ENCODE measurements at places on chromosomes 2 and 18.

DNA sequence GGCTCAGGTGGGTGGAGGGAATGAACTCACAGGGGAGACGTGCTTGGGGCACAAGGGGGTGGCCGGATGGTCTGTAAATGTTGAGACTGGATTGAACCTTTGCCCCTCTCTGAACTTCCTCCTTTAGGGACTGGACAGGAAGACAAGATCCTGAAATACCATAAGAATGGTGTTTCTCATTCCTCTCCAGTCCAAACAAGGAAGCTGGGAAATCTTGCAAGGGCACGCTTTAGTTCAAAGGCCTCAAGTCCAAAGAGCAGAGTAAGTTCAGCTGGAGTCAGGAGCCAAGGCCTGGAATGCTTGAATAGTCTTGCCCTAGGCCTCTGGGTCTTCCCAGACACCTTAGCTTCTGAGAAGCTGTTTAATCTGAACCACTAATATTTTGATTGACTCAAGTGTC is 52.4 kb upstream of the SIX3 start:
- DNase-seq, result no peak

DNA sequence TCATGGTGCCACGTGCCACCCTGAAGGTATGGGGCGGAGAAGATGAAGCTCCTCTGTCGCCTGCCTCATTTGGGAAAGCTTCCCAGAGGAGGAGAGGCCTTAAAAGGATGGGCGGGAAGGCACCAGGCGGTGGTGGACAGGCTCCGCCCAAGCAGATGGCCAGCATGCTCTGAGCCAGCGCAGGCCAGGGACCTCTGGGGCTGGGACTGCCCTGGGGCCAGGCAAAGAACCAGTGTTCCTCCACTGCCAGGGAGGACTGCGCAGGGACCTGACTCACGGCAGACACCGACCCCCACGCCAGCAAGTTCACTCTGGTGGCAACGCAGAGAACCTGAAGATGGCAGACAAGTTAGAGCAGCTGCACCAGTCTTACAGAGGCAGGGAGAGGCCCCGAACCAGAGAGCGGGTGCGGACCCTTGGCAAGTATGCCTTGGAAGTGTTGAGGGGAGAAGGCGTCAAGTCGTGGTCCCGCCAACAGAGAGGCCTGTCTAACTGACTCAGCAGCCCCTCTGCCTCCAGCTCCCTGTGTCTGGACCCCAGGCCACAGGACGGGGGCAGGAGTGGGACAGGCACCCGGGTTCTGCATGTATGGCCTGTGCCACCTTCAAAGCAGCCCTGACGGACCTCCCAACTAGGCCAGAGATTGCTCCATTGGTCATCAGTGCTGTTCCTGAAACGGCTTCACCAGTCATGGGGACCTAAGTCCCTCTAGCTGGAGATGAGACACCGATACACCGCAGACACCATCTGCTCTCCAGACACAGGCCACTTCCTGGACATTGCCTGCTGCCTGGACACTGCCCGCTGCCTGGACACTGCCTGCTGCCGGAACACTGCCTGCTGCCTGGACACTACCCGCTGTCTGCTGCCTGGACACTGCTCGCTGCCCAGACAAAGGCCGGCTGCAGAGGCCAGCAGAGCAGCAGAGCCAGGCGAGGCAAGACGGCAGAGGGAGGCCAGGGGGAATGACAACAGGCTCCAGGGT is 124.7 kb downstream of the HDAC4 start:
- no peak for DNase-seq

- DNase-seq, result no peak
Observed at GRCh38 chr2:107398683-107399082, 428.0 kb upstream of the RGPD4 start.

- DNase-seq, result no peak
Observed at GRCh38 chr2:237863102-237863511, 3.7 kb downstream of the RAMP1 start.

DNA sequence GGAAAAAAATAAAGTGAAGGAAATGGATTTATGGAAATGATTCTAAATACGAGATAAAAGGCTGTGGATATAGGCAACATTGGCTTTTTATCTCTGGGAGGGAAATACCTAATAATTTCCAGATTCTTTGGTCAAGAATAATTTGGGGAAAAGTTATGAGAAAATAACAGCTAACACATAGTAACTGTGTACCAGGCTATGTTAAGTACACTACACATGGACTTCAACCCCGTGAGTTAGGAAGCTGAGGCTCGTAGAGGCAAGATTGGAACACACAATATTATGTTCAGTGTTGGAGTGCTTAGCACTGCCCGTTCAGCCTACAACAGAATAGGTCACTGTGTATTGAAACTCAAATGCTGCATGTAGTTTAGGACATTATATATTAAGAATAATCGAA is 34.3 kb upstream of the GPD2 start:
- DNase-seq, result no peak

- no peak for DNase-seq
Observed at GRCh38 chr18:25077944-25078723, 273.8 kb downstream of the ZNF521 start.

- no peak for DNase-seq
Observed at GRCh38 chr18:11887328-11888128, 20.6 kb downstream of the MPPE1 start.

DNA sequence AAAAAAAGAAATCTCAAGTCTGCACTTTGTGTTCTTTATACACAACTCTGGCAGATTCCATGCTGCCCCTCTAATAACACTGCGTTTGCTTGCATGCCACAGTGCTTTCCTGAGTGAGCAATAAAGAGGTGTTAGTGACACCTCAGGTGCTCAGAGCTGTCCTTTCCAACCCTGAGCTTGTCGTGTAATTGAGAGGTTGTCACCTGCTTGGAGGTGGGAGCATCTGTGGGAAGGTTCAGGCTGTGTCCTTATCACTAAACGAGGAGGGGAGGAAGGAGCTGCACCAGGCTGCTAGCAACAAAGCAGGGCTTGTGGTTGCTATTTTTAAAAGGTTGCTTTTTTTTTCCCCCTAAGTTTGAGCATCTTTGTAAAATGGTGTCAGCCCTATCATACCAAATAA is 31.9 kb downstream of the APCDD1 start:
- DNase-seq, result no peak

DNA sequence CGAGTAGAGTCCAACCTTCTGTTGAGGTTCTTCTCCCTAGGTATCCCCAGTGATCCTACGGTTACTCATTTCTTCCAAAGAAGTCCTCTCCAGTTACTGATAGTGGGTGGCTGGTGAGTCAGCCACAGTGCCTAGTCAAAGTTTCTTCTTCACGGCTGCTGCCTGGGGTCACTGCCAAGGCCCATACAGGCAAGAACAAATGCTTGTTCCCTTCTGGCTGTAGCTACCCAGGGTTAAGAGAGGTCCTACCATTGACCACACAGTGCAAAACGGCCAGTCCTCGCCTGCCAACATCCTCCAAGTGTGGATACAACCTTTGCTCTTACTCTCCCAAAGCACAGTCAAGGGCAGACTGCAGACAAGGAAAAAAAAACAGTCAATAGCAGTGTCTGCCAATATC is 2.9 kb upstream of the PTPN4 start:
- DNase-seq, result peak; percentile 59

GRCh38 chr18:13577091-13577697 is 149.2 kb downstream of the FAM210A start:
- no peak for DNase-seq

DNA sequence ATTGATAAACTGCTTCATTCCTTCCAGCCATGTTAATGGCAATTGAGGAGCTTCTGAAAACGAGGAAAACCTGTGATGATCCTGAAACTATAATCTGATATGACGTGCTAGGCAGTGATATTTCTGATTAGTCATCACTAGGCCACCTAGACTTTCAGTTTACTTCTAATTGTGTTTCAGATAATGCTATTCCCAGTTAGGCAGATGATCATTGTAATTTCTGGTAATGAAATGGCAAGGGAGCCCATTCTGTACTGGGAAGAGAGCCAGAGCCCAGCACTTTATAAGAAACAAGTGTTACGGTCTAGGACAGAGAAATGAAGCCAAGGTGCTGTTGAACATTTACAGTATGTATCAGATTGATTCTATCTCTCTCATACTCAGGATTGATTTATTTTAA is 106.2 kb downstream of the CPO start:
- DNase-seq, result no peak

GRCh38 chr18:8713691-8714090 is 8.3 kb downstream of the MTCL1 start:
- DNase-seq, result no peak

GRCh38 chr2:101267671-101268656 is 15.3 kb downstream of the CNOT11 start:
- no peak for DNase-seq

GRCh38 chr2:20447437-20448245 is 767 bp downstream of the RHOB start:
- DNase-seq, result peak; percentile 48

GRCh38 chr2:38709567-38710194 is 41.5 kb downstream of the SRSF7 start:
- DNase-seq, result no peak

DNA sequence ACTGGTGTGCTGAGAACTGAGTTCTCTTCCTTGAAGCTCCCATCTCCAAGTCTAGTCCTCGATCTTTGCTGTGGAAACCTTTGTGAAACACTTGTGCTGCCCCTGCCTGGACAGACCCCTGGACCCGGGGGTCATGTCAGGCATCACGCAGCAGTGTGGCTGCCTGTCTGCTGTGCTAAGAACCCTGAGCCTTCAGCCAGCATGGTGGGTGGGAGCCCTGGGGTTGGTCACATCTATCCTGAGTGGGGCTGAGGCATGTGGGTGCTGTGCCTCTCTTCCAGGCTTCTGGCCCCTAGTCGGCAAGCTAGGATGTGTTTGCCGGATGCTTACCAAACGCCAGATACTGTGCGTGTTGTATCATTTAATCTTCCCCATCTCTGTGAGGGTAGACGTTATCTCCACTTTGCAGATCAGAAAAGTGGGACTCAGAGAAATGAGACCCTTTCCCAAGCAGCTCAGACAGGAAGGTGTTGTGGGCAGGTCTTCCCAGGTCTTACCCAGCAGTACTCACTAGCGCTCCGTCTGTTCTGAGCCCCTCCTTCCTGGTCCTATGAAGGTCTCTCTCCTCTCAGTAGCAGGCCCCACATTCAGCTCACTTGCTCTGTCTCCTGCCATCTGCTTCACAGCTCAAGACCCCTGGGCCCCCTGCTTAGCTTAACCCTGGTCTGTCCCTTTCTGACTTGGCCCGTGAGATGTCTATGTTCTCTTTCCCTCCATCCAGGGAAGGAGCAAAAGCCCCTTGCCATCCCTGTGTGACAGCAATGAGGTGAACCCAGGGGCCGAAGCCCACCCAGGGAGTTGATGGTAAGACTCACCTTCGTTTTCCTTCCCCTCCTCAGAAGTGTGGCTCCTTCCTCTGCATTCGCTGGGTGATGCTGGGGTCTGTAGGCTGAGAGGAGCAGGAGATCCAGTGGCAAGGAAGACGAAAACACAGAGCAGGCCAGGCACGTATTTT is 242.8 kb downstream of the FAM210A start:
- DNase-seq, result no peak

- no peak for DNase-seq
Observed at GRCh38 chr2:143519521-143519920, 390.3 kb downstream of the ARHGAP15 start.

DNA sequence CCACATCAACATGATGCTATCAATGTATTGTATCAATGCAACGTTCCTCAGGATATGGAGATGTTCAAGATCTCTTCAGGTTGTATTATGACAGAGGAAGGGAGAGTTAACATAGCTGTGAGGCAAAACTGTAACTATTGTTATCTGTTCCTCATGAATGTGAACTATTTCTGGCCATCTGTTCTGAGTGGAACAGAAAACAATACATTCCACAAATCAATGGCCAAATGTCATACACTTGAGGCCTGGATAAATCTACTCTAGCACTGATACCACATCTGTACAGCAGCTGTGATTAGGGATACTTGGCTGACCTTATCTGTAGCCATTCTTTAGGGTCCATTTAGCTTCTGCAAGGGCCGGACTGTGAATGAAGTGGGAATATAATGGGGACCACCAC is 447.9 kb downstream of the IRS1 start:
- DNase-seq, result no peak

- peak; percentile 29 for DNase-seq
Observed at GRCh38 chr2:131105950-131106801, 1.0 kb downstream of the PLEKHB2 start.

DNA sequence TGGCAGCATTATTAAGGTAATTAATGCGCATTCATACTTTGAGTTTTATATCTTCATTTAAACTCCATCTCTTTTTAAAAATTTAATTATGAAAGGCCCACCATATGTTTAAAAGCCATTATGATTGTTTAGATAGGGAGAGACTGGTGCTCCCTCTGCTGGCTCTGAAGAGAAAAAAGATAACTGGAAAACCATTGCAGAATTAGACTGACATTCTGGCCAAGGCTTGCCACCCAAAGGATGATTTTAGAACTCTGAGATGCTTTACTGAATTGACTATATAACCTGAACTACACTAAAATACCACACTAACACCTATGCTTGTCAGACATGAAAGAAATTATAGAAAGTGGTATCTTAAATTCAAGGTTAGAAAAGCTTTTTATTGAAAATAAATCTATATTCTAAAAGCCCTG is 127.6 kb upstream of the SPOPL start:
- peak; percentile 41 for DNase-seq

DNA sequence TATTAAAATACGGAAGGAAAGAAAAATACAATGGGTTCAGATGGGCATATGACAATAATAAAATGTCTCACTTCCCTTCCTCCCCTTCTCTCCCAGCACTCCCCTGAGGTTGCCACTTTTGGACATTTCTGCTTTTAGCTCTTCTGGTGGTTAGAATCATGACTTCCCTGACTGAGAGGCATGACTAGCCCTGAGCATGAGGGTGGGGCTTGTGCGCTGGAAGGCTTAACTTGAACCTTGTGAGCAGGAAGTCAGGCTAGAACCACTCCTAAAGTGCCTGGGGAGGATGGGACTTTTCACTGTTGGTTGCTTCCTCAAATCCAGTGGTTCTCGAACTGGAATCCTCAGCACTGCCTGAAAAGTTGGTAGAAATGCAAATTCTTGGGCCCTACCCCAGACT is 19.7 kb upstream of the ARHGAP25 start:
- no peak for DNase-seq

DNA sequence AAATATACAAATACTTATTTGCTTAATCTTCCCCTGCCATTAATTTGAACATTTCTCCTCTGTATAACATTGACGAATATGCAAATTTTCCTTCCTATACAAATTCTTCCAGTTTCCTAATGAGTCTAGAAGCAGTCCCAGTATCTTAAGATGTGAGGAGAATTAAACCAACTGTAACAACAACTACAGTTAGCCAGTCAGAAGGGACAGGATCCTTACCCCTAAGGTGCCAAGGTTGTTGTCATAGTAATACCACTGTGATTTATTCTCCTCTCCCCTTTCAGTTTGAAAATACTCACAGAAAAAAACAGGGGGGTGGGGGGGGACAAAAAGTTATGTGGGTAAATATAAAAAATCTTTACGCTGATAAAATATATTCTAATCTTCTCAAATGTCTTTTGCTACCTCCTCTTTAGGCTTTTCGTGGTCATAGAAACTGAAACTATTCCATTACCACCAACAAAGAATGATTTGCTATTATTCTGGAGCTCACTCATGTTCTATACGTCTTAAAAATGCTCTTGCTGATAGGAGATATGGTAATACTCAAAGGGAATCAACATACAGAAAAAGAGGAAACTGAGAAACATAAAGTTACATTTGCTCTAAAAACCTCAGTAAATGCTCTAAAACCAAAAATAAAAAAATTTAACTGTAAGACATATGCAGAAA is 107.6 kb downstream of the MEMO1 start:
- DNase-seq, result no peak

- no peak for DNase-seq
Observed at GRCh38 chr18:11408555-11409065, 200.8 kb upstream of the SLC35G4 start.

- DNase-seq, result no peak
Observed at GRCh38 chr2:2320486-2321199, 10.4 kb downstream of the MYT1L start.
